Foreskin fibroblast (primary cell): ENCODE measurements at places on chromosomes 7 and 10.

DNA sequence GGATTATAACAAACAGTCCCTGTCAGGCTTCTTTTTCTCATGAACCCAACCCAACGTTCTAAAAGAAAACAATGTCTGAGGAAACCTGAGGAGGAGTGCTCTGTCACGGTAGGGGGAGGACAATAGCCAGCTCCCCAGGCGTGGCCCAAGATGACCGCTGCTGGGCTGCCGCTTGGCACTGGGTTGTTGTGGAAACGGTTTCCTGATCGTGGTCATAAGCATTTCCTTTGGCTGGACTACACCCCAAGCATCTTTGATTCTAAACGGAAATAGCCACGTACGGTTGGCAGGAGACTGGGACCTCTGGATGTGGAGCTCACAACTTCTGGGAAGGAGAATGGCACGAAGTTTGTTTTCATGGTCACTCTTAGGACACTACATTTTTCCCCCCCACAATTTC lies 30.4 kb upstream of the DMBT1 start:
- DNase-seq, result no peak

DNA sequence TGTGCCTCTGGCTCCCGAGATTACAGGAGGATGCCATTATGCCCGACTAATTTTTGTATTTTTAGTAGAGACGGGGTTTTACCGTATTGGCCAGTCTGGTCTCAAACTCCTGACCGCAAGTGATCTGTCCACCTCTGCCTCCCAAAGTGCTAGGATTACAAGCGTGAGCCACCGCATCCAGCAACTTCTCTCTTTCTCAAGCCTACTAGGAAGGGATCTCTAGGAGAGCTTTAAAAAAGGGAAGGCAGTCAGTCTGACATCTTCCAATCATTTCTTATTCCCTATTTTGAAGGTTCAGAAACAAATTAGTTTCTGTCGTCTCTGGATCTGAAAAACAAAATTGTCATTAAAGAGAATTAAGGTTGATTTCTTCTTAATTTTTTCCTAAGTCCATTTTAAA lies 2.5 kb upstream of the TMEM26 start:
- DNase-seq, result no peak

DNA sequence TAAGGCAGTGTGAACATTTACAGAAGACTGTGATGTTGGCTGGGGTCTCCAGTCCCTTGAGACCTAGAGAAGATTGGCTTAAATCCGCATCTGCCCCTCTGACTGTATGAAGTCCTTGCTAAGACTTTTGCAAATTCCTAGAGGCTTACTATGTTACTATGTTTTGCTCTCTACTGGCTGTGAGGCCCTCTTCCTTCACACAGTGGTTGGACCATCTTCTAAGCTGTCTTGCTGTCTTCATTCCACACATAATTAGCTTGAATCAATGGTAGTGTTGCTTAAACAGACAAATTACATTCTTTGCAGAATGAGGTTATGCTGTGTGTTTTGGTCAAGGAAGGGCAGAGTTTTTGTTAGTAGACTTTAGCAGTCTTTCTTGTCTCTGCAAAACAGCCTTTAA lies 658.0 kb downstream of the TYW1 start:
- no peak for DNase-seq

DNA sequence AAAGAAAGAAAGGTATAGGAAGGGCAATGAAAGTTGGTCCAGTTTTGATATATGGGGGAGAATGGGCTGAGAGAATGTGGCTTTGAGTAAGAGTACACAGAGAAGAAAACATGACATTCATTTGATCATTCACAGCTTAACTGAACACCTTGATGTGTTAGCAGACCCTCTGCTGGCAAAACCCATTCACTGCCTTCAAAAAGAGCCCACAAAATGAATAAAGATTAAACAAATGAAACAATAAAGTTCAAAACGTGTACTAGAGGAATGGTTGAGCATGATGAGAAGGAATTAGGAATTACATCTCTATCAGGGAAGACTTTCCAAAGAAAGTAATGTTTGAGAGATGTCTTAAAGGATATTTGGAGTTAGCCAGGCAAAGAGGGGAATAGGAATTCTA lies 2.1 kb downstream of the WEE2 start:
- no peak for DNase-seq

DNA sequence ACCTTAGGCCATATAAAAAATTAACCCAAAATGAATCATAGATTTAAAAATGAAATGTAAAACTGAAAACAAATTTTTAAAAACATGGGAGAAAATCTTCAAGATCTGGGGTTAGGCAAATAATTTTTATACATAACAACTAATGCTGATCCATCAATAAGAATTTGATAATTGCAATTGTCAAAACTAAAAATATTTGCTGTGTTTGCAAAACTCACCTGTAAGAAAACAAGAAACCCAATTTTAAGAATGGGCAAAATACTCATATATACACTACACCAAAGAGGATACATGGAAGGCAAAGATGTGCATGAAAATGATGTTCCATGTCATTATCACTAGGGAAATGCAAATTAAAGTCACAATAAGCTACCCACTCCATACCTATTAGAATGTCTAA lies 194.8 kb upstream of the NRP1 start:
- no peak for DNase-seq

GRCh38 chr7:69739190-69739589 lies 140.9 kb downstream of the AUTS2 start:
- DNase-seq, result no peak

- no peak for DNase-seq
These were observed 265.4 kb upstream of the DGKB start for GRCh38 chr7:15167912-15168311.

DNA sequence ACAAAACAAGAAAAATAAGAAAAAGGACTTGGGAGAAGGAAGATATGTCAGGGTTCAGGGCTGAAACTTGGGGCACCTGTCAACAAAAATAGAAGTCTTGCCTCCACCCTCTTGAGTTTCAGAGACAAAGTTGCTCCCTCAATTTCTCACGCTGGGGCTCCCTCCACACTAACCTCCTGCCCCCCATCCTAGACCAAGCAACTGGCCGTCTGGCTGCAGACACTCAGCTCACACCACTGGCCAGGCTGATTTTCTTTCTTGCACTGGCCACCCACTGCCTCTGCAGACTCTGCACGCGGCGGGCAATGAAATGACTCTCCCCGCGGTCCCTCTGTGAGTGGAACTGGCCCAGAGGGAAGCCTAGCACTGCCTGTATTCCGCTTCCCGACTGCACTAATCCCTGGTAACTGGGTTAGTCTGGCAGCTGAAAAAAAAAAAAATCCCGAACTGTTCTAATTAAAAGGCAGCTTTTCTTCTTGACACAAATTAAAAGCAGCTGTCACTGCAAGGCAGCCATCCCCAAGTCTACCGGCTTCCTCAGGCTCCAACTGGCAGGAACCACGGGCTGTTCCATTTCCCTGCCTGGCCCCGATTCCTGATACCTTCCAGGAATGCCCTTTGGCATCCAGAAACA lies 83.5 kb downstream of the SPDYE5 start:
- peak; percentile 45 for DNase-seq

DNA sequence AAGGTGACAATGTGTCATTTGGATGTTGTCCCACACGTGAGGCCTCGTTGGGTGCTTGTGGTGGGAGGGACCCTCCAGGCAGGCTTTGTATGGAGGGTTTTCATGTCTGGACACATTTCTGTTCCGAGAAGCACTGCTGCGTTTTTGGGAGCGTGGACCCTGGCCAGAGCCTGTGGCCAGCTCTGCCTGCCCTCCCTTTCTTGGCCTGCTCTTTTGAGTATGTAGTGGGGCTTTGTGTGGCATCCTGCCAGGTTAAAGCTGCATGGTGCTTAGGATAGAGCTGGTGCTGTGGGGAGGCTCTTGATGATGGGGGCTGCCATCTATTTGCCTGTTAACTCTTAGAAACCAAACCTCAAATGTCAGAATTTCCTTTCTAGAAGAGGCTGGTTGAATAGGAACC lies 45.7 kb downstream of the GLRX3 start:
- DNase-seq, result no peak

- DNase-seq, result no peak
These were observed 84.4 kb upstream of the NOBOX start for GRCh38 chr7:144487901-144488300.

DNA sequence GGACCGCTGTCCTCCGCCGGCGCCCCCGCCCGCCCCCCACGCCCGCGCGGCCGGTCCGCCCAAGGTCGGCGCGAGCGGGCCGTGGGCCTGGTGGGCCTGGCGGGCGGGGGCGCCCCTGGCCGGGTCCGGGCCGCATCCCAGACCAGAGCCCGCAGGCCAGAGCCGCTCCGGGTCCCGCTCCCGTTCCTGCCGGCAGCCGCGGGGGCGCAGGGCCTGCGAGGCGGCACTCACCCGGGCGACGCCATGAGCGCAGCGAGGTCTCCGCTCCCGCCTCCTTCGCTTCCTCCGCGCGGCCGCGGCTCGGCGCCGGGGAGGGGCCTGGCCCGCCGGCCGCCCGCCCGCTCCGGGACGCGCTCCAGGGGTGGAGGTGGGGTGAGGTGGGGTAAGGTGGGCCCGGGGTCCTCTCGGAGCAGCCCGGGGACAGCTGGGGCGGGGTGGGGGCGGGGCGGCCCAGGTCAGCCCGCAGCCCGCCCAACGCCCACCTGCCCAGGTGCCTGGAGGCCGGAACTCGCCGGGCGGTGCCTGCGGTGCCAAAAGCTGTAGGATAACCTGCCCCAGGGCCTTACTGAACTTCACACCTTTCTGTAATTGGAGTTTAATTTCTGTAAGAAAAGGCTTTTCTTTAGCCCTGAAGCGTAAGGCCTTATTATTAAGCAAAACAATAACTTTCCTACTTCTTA lies at the start of gene URGCP:
URGCP (minus strand) TSS at position 266 of the 680 bp plus-strand sequence; CDS start at position 245, 21 bp downstream.
- no peak for DNase-seq

GRCh38 chr10:46050941-46051623 lies 5.0 kb upstream of the MSMB start:
- DNase-seq, result peak; percentile 21

GRCh38 chr7:68279827-68280400 lies 1283.3 kb downstream of the TYW1 start:
- no peak for DNase-seq

- DNase-seq, result no peak
These were observed 876.2 kb upstream of the AUTS2 start for GRCh38 chr7:68722044-68722443.

GRCh38 chr7:33973231-33974015 lies 68.1 kb downstream of the BMPER start:
- peak; percentile 34 for DNase-seq

DNA sequence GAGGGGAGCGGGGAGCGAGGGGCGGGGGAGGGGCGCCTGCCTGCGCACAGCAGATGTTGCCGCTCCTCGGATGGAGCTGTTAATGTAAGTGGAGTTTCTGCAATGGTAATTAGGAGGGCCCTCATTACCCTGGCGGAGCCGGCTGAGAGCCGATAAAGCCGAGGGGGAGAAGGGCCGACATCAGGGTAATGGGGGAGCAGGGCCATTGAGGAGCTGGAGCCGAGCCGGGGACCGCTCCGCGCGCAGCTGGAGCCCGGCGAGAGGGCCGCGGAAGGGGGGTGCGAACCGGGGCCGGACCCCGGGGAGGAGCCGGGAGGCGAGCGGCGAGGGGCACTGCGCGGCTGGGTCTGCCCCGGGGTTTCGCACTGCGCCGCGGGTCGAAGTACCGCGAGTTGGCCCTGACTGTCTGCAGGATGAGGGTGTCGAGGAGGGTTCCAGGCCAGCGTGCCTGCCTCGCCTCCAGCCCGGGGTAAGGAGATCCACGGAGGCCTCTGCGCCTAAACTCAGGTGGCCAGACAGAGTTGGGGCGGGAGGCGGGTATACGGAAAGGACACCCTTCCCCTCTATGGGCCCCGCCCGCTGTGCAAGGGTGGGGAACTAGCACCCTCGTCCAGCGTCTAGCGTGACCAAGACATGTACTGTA lies 55.0 kb upstream of the LBX1 start:
- DNase-seq, result no peak

- no peak for DNase-seq
These were observed 5.0 kb downstream of the MYO1G start for GRCh38 chr7:44973610-44974401.

DNA sequence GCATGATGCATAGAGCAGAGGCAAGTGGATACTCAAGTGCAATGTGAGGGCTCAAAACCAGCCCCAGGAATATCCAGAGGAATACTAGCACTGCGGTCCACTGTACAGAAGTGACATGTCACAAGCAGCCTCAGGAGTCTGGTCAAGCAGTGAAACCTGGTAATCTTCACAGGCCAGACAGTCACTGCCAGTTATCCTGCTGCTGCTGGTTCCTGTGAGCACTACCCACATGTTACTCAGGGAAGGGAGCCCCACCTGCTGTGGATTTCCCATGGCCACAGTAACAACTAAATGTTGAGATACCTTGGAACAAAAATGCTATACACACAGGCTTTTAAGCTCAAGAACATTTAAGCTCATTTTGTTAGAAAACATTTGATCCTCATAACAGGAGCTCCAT lies 103.0 kb downstream of the RNF133 start:
- no peak for DNase-seq

DNA sequence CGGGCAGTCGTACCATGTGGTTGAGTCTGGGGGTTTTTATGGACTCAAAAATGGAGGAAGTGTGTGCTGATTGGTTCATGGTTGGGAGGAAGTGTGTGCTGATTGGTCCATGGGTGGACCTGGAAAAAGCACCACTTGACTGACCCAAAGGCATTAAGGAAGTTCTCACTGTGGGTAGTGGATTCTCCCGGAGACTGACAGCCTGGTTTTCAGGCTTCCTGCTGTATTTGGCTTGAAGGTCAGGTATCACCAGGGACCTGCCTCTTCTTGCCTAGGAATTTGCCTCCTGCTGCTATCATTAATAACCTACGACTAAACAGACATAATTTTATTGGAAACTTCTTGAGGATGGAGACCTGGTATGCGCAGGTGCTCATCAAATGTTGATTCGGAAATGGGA lies 268.8 kb upstream of the LRGUK start:
- DNase-seq, result no peak

- no peak for DNase-seq
These were observed 72.2 kb downstream of the CH25H start for GRCh38 chr10:89134963-89135362.
